ENCODE measurements at places on chromosomes 6 and 20.
A peak's percentile ranks its signal among the peaks of the same experiment; 100 is the strongest.

DNA sequence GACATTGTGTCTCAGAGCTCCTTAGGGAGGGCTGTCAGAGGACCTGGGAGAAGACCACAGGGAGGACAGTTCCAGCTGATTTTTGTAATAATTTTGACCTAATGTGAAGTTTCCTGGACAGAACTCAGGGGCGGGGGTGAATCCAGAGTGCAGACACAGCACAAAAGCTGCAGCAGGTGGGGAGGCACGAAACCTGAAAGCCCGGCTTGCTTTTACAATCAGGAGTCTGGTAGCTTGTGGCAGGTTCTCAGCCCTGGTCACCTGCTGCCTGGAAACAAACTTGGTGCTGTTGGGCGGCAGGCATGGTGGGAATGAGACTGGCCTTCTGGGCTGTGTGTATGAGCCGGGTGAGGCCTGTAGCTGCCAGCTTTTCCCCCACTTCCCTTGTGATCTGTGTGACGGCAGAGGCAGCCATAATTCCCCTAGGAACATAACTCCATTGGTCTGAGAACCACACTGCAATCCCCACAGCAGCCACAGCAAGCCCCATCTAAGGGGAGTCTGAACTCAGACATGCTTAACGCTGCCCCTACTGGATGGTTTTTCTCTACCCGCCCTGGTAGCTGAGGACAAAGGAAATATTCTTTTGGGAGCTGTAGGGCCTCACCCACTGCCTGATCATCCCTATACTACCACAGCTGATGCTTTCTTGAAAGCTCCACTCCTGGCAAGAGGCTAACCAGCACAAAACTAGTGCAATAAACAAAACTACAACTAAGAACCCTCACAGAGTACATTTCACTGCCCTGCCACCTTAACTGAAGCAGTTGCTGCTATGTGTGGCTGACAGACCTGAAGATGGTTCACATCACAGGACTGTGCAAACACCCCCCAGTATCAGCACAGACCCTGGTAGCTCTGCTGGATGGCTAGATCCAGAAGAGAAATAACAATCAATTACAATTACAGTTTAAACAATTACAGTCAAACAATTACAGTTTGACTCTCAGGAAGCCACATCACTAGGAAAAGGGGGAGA is 1055.1 kb upstream of the GJE1 start:
- DNase-seq: no peak

DNA sequence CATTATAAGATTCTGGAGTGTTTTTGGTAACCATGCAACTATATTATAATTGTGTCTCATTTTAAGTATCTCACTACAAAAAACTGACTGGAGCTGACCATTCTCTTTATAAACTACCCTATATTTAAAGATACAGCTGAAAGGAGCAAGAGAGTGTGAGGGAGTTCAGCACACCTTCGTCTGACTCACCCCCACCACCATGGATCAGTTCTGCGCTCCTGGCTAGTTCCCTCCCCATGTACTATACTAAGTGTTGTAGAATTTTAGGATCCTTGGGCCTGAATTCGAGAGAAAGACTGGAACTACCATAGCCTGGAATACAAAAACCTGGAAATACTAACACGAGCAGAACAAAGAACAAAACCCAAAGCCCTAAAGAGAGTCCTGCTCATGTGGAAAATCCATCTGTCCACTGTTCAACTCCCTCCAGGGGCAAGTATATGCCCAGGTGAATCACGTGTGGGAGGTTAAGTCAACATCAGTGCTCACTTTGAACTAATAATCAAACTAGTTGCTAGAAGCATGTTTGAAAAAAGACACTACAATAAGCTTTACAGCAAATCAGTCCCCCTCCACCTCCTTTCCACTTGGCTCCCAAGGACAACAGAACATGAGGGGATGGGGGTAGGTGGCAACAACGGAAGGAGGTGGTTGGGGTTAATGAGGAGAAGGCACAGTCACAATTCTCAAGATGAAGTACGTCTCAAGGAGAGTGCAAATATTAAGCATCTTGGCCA is 46.8 kb downstream of the ELOVL5 start:
- DNase-seq: no peak

- DNase-seq: no peak
These were observed 363.3 kb downstream of the SMOC2 start for GRCh38 chr6:168804331-168804730.

- no peak for DNase-seq
These were observed 66.5 kb downstream of the MRPL14 start for GRCh38 chr6:44060612-44061374.

DNA sequence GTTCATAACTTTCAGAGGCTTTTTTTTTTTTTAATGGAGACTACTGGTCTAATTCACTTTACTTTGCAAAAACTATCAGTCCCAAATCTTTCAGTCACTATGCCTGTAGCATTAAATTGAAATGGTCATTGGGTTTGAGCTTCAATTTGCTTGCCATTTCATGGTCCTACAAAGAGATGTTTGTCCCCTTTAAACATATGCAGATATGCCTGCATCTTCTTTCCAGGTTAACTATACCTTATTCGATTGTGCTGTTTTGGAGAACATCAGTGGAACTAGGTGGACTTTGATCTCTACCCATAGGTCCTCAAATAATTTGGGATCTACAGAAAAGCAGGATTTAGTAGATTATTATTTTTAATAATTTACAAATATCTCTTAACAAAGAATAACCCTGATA is 4.6 kb downstream of the POU3F2 start:
- no peak for DNase-seq

DNA sequence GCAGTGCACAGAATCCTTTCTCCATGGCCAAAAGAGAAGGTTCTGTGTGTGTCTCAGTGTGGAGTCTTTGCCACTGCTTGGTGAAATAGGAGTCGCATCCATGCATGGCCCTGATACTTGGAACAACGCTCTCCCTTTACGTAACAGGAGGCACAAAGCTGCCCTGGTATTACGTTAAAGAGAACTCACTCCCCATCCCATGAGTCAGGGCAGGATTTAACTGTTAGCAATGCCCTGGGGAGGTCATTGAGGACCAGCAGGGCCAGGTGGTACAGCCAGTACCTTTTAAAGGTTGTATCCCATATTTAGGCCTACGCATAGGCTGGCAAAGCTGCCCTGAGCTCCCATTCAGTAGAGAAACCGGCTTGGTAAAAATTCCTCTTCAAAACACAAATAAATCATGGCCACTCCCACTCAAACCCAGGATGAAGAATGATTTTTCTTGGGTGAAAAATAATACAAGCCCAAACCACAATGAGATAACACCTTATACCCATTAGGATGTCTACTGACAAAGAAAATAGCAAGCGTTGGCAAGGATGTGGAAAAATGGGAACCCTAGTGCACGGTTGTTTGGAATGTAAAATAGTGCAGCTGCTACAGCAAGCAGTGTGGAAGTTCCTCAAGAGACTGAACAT is 37.1 kb downstream of the MYLK4 start:
- no peak for DNase-seq

GRCh38 chr6:25384967-25385366 is 105.8 kb downstream of the CARMIL1 start:
- DNase-seq: no peak

- peak; percentile 31 for DNase-seq
These were observed 74.5 kb upstream of the MRPS10 start for GRCh38 chr6:42292004-42292740.

DNA sequence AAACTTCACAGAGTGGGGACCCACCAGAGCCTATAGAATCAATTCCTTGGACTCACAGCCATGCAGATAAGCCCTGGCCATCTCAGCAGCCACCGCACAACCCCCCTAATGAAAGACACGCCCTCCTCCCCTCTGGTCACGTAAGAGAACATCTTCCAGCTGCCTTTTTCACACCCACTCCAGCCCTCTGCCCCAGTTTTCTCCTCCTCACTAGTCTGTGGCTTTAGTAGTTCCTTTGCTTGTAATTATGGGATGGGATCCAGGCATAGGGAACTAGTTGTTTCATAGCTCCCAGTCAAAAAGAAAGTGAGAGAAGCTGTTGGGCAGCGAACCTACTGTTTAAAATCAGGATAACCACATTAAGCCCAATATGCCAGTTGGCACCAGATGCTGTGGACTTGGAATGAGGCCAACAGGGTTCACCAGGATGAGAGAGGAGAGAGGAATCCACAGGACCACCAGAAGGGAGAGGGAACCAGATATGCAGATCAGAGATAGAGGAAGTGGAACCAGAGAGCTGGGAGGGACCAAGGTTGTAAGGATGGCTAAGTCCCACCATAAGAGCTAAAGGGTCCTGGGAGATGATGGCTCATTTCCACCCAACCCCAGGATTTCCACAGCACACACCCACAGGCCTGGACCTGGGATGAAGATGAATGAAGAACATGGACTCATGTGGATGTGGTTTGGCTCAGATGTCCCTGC is 9.0 kb upstream of the BTN3A1 start:
- no peak for DNase-seq

- peak; percentile 31 for DNase-seq
These were observed 782 bp downstream of the TRMT11 start for GRCh38 chr6:125987026-125987617.

DNA sequence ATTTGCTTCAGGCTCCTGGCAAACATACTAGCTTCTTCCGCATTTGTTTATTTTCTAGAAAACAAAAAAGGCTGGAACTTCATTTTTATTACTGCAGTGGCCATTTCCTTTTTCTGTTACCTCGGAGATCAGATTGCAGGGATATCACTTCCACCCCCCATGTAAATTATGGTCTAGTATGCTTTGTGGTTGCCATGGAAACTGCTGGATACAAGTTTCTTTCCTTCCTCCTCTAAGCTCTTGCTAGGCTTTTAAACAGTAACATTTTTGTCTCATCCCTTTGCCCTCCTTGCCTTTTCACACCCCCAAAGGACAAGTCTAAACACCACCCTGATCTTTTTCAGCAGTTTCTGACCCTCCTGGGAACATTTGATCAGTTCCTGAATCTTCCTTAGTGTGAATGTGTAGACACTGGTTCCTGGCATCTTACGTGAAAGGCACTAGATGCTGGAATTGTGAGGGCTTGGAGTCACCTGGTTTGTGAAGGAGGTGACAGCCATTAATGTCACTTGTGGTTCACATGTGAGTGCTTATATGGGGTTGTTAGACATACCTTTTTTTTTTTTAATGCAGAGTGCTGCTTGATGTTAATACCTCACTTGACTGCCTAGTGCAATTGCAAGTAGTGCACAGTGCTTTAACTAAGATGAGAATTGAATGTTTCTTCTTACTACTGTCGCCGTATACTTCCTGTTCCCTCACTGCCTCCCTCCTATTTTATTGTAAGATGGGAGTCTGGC is 181.6 kb downstream of the JARID2 start:
- DNase-seq: peak; percentile 36

DNA sequence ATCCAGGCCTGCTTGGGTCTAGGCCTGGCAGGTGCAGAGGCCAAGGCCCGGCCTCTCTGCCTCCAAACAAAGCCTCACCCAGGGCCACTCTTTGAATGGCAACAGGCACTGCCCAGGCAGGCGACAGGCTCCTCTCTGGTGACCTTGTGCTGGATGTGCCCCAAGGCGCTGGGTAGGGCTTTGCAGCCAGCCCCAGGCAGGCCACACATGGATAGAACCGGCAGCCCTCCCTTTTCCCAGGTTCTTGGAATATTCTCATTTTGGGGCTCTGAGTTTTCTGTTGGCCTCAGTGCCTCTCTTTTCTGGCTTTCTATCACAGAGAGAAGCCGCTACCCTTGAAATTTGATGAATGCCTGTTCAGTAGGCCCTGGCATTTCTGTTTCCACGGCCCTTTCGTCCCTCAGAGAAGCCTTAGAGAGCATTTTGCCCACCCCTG is 18.9 kb downstream of the PKIG start:
- no peak for DNase-seq
